ENCODE measurements at places on chromosomes 16 and 17.

DNA sequence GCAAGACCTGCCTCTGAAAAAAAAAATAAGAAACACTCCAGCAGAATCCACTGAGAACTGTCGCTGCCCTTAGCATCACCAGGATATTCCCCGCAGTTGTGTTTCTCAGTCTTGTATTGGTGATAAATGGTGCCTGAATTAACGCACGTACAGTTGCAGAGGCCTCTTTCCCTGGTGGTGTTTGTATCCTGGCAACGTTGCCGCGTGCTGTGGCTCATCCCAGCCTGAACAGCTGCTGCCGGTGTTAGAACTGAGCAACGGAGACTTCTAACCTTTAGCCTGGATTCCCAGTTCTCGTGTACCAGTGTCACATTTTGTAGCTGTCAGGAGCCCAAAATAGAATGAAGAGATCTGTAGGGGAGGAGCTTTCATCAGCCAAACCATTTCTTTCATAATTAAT, 4.8 kb downstream of the MLYCD start:
- DNase-seq: no peak

DNA sequence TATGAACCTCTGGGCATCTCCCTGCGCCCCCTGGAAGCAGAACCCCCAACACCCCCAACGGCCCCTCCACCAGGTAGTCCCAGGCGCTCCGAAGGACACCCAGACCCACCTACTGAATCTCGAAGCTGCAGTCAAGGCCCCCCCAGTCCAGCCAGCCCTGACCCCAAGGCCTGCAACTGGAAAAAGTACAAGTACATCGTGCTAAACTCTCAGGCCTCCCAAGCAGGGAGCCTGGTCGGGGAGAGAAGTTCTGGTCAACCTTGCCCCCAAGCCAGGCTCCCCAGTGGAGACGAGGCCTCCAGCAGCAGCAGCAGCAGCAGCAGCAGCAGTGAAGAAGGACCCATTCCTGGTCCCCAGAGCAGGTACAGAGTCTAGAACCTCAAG, 1.5 kb downstream of the BCL6B start:
- DNase-seq: no peak

- no peak for DNase-seq
These were observed 447.8 kb downstream of the KIF2B start for GRCh38 chr17:54270499-54270898.

DNA sequence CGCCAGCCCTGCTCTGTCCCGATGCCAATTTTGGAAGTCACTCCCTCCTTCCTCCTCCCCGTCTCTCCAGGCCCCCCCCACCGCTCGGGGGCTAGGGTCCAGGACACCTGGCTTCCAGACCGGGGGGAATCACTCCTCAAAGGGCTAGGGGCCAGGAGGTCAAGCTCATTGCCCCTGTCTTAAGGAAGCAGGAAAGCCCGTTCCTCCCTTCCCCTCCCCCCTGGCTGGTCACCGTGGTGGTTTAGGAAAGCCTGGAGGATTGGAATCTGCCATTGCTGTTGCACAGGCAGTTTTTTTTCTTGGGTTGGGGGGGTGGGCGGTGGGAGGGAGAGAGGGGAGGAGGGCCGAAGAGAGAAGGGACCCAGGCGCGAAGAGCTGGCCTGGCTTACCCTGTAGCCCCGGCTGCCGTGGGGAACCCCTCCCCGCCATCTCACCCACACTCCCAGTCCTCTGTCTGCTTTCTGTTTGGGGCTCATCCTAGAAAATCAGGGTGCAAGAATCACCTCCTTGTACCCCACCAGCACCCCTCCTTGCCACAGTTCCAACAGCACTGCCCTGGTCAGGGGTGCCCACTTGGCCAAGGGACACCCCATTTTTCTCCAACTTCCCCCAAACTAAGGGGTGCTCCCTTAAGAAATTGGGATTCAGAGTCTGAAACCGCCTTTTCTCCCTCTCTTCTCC, 2.9 kb upstream of the BCL6B start:
- no peak for DNase-seq

GRCh38 chr17:59328601-59329000, 2.9 kb upstream of the YPEL2 start:
- no peak for DNase-seq

GRCh38 chr16:48054881-48055601, 100.8 kb downstream of the ABCC12 start:
- peak; percentile 57 for DNase-seq

GRCh38 chr16:78796221-78796866, 696.9 kb downstream of the WWOX start:
- DNase-seq: peak; percentile 58

GRCh38 chr16:55489119-55489955, 10.3 kb downstream of the MMP2 start:
- DNase-seq: no peak

DNA sequence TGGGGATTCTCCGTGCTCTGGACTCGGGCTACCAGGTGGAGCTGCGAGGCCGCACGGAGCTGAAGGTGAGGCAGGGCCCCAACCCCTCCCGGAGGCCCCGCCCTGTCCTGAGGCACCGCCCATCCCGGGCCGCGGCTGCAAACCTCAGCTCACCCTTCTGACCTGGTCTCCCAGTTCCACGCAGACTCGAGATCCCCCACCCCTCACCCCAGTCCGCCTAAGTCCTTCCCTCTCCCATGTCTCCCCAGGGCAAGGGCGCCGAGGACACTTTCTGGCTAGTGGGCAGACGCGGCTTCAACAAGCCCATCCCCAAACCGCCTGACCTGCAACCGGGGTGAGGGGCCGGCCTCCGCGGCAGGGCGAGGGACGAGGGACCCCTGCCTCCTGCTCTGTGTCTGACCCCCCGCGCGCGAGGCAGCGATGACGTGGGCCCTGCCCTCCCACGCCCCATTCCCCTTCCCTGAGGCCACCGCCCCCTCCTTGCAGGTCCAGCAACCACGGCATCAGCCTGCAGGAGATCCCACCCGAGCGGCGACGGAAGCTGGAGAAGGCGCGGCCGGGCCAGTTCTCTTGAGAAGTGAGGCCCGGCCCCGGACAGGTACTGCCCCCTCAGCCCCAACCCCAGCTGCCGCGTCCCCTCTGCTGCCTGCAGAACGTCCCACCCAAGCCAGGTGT, 13.7 kb downstream of the GUCY2D start:
- no peak for DNase-seq

DNA sequence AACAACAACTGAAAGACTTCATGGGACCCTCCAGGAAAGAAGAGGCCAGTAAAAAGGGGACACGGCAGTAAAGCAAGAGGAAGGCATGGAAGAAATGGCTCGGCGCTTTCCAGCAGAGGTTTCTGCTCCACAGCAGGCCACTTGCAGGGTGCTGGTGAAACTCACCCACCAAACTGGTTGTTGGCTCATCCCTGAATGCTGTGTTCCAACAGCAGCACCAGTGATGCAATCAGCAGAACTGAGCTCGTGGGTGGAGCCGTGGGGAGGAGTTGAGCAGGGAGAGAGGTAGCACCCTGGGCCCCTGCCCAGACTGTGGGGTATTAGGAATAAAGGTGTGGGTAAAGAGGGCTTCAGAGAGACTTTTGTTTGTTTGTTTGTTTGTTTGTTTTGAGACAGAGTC, 62.8 kb upstream of the ADCY9 start:
- peak; percentile 87 for DNase-seq

- DNase-seq: peak; percentile 70
These were observed 10.3 kb upstream of the SAMD14 start for GRCh38 chr17:50139950-50140885.

DNA sequence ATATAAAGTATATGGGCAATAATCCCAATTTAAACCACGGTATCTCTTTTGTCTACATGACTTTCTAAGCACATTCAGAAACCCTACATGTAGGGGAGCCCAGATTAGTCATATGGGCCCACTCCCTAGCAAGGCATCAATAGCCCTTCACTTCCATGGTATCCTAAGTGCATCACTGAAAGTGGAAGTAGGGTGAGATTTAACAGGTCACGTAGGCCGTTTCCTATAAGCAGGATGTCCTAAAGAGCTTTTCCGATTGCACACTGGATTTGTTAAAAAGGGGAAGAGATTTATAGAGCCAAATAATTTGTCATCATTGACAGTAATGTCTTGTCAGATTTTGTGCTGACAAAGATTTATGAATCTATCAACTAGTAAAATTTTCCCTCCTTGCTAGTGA, 39.0 kb downstream of the CA4 start:
- no peak for DNase-seq

GRCh38 chr16:52569701-52570100, 22.8 kb upstream of the TOX3 start:
- DNase-seq: no peak

GRCh38 chr16:28596840-28597691, at the start of gene SULT1A2:
SULT1A2 (minus strand) TSS chr16:28597050; CDS start chr16:28595930, 1,120 bp downstream.
- DNase-seq: peak; percentile 51

- DNase-seq: no peak
These were observed 1044.4 kb downstream of the CDH8 start for GRCh38 chr16:60991886-60992285.

- no peak for DNase-seq
These were observed 204.6 kb downstream of the SLC39A11 start for GRCh38 chr17:72887917-72888316.

DNA sequence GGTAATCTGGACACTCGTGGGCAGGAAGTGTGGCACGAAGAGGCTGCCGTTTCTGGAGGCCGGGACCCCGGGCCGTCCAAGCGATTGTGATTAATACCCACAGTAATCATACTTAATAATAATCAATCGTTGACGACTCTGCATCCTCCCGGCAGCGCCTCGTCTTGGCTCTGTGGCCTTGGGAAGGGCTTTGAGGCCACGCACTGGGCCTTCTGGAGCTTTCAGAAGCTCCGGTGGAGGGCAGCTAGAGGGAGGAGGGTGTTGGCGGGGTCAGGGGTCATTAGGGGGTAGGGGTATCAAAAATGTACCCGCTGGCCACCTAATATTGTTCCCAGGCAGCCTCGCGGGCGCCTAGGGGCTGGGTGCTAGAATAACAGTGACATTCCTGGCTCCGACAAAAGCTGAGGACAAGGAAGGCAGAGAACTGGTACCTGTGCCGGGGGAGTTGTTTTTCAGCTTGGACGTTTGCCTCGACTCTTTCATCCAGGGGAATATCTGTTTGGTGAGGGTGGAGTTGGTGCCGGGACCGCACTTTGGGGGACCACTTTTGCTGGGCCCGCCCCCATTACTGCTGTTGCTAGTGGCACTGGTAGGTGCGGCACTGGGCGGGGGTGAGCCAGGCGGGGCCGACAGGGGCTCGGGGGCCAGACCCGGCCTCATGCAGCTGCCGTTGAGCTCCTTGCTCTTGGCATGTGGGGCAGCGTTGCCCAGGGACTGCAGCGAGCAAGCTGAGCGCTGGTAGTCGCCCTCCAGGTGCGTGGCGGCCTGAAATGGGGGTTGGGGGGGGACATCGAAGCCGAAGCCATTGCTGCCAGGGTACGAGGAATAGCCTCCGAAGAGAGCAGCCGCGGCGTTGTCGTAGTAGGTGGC, 6.9 kb upstream of the HOXB2 start:
- DNase-seq: no peak
